ENCODE measurements at places on chromosomes 4 and X.

GRCh38 chr4:2219233-2219760 is 22.6 kb downstream of the HAUS3 start:
- no peak for DNase-seq

GRCh38 chrX:116493271-116493670 is 30.5 kb upstream of the CT83 start:
- peak; percentile 24 for DNase-seq

- DNase-seq: no peak
These were observed 217.2 kb downstream of the SPRY1 start for GRCh38 chr4:123613586-123614344.

DNA sequence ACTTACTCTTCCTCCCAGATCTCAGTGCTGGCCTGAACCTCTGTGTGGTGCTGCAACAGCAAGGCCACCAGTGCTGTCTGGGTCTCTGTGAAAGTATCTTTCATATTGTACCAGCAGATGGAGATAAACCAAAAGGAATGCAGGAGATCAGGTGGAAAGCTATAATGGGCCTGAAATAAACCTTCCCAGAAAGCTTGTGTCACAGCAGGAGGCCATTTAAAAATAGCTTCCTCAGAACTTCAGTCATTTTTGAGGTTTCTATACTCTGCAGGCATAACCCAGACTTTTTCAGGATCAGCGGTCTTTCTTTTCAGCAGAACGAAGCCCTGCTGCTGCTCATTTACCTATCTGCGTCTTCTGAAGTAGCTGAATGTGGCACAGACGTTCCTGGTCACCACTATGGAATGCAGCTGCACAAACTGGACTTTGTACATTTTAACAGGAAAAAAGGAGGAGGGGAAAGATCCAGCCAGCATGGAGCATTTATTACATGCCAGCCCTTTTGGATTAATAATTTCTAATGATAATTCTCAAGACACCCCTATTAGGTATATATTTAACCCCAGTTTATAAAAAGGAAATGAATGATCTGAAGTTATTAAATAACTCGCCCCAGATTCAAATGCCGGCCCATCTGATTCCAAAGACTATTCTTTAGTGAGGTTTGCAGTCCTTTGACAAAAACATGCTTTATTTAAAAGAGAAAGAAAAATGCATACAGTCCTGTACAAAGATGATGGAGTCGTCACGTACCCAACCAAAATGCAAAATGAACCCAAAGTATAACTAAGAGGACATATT is 119.7 kb downstream of the NFKB1 start:
- peak; percentile 56 for DNase-seq

DNA sequence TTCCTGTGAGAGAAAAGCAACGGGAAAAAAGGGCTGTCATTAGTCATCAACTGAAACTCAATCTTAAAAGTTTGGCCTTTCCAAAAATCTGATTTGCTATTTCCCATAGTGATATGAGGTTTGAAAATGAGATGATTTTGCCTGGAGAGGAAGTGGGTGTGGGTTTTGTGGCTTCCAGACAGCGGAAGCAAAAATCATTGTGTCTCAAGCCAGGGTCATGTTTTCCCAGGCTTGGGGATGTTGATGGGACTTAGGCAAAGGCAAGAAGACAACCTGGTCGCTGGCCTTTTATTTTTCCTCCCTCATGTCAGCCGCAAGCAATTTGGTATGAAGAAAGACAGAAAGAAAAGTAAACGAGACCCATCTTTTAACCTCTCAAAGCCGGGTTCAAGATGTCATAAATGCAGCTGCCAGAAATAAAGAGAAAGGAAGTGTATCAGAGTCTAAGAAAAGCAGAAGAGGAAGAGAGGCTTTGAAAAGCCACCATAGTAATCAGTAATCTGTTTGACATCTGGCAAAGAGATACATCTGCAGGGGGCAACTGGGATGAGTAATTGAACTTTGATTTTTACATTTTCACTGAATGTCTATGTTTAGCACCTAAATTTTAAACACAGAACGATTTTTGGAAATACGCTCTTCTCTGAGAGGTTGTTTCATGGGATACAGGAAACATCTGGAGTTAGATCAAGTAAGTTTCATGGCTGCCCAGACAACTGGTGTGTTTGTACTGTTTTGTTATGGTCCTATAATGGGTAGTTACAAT is 521.6 kb upstream of the SLIT2 start:
- DNase-seq: peak; percentile 9

GRCh38 chr4:2913168-2913567 is 50.0 kb downstream of the NOP14 start:
- no peak for DNase-seq

DNA sequence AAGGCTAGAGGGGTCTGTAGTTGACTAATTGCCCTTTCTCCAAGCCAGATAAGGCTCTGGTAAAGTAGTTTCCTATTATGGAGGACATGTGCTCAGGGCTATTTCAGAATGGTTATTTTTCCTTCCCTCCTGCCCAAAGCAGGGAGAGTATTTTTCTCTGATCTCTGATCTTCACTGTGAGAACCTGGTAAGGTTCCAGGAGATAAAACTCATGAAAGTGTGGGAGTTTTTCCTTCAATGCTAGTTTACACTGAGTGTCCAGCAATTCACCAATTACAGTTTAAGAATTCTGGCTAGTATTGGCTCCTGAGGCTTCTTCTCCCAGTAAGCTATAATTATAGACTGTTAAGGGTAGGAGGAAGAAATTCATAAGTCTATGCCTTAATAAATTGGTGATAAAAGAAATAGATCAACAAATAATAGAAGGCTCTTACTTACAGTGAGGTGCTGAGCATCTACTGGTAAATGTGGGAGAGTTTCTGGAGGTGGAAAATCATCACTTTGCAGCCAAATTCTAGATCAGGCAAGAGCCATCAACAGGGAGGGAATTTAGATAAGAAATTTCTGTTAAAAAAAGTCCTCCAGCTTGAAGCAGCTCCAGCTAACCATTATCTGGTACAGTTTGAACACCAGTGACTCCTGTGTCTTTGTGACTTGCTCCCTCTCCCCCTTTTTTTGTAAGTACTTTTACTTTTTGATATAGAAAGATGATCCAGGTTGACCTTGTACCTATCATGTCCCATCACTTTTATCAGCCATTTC is 30.9 kb downstream of the CASP6 start:
- DNase-seq: no peak

- no peak for DNase-seq
These were observed 11.2 kb downstream of the ARX start for GRCh38 chrX:25004485-25005032.

DNA sequence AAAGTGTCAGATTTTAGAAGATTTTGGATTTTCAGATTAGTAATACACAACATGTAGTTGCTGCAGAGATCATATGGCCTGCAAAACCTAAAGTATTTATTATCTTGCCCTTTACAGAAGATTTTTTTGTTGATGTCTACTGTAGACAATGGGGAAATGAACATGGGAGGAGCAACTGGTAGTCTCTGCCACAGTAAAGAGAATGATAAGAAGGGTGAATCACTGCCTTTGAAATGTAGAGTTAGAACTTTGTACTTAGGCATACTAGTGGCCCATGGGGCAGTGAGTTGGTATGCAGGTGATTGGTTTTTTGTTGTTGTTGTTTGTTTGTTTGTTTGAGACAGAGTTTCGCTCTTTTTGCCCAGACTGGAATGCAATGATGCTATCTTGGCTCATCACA is 50.1 kb downstream of the GAB1 start:
- no peak for DNase-seq

DNA sequence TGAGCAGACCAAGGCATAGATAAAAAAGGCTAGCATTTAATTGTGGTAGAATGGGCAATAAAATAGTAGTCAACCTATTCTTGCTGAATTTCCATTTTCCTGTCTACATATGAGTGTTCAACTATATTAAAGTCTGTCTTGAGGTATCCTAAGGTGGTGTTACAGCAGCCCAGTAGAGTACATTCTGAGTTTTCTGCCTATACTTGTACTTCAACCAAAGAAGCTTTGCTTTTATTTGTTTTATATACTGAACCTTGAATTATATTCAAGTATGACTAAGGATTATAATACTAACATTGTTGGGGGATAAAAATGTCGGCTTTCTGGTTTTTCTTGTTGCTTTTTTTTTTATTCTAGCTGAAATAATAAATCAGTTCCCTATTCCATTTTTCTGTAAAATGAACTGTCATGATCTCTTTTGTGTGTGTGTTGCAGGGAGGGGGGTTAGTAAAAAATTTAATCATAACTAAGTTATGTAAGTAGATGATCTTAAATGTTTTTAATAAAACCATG is 106.7 kb downstream of the PDLIM5 start:
- no peak for DNase-seq

DNA sequence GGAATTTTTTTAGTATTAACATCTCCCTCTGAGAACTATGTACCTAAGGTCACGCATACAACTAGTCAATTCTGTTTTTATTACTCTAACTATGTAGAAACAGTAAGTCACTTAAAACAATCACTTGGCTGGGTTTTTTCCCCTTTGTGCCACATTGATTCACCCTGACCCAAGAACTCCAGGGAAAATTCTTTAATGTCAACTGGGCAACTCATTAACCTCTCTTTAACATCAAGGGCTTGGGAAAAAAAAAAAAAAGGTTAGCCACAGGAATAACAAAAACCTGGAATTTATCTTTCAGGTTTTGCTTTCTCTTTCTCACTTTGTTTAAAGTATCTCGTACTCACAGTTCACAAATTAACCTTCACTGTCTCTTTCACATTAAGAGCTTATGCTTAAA is 8.1 kb downstream of the RPL9 start:
- DNase-seq: no peak

DNA sequence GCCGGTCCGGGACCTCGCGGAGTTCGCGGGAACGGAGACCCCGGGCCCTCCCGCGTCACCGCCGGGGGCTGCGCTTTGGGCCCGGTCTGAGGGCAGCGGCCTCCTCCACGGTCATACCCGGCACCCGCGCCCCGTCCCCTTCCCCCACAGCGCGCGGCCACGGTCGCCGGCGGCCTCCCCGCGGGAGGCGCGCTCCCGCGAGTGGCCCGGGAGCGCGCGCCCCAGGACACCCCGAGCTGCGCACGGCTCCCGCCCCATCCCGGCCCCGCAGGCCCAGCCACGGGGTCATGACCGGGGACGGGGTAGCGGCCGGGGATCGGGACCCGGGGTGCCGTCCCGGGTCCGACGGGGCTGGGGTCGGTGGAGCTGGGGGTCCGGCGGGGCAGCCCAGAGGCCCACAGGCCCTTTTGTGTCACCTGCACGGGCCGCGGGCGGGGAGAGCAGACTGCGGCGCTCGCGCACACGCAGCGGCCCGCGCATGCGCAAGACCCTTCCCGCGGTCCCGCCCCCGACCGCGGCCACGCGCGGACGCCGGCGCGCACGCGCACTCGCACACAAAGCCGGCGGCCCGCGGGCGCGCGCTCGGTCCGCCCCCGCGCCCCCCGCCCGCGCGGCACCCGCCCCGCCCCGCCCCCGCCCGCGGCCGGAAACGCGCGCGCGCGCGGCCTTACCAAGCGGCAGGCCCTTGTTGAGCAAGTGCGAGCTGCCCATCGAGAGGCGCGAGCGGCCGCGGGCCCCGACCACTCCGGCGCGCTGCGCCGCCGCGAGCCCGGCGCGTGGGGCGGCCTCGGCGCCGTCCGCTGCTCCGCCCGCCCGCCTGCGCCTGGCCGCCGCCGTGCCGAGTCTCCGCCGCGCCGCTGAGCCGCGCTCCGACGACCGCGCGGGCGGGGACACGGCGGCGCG is at the start of gene CTBP1:
Gene CTBP1, minus strand, starts transcription at position 886 of the 903 bp plus-strand sequence. CDS start 7,799 bp downstream, outside the sequence.
- DNase-seq: peak; percentile 95

DNA sequence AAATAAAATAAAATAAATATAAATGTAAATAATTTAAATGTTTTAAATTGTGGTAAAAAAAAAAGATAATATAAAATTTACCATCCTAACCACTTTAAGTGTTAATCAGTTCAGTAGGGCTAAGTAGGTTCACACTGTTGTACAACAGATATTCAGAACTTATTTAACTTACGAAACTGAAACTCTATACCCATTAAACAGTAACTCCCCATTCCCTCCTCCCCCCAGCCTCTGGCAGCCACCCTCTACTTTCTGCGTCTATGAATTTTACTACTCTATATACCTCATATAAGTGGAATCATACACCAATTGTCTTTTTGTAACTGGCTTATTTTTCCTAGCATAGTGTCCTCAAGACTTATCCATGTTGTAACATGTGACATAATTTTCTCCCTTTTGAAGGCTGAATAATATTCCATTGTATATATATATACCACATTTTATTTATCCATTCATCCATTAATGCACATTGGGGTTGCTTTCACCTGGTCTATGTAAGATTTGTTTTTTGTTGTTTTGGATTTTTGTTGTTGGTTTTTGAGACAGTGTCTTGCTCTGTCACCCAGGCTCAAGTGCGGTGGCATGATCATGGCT is 32.5 kb upstream of the ELF2 start:
- DNase-seq: no peak

DNA sequence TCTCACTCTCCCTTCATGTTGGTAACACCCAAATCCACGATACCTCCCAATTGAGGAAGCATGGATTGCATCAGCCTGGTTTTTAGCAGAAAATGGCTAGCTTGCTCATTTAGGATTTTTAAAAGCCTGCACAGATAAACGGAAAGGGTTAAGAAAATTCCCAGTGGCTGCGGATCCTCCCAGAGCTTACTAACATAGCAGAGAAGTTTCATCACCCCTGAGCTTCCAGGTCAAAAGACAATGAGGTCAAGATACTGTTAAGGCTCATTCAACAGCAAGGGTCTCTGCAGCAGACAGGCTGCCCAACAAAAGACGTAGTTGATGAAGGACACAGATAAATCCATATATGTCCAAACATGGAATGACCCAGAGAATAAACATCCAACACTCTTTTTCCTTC is 220.2 kb downstream of the ASMT start:
- no peak for DNase-seq

GRCh38 chr4:128385683-128386304 is 98.2 kb upstream of the PGRMC2 start:
- DNase-seq: no peak

DNA sequence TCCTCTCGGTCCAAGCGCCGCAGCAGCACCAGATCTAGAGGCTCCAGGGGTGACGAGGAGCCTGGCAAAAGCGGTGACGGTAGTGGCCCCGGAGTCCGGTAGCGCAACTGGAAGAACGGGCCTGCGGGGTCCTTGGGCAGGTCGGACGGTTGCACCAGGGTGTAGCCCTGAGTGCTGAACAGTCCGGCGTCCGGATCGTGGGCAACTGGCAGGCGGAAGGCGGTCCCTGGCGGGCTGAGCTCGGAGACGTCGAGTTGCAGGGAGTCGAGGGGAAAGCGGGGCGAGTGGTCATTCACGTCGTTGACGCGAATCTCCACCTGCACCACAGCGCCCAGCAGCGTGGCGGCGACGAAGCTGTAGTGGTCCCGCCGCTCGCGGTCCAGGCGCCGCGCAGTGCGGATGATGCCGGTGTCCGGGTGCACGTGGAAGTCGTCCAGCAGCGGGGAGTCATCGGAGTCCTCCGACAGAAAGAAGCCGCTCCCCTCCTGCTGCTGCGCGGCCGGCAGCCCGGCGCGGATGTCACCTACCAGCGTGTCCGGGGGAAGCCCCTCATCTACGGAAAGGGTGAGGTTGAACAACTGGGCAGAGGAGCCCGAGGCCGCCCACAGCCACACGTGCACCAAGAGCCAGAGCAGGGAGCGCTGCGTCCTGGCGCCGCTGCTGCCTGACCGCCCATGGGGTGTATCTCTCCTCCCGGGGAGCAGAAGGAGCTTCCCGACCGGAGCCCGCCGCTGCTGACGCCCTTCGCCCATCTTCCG is 837 bp downstream of the DCHS2 start:
- DNase-seq: peak; percentile 65

GRCh38 chr4:183968931-183969330 is 63.8 kb downstream of the STOX2 start:
- no peak for DNase-seq

- DNase-seq: no peak
These were observed 50.2 kb downstream of the ZNF827 start for GRCh38 chr4:145888393-145888792.

- no peak for DNase-seq
These were observed 1.4 kb upstream of the VEGFC start for GRCh38 chr4:176794151-176794550.

Measured in hindlimb muscle (tissue), 1 donor.